ENCODE measurements at places on chromosomes 11 and 22.
A peak's percentile ranks its signal among the peaks of the same experiment; 100 is the strongest.

GRCh38 chr22:45987136-45987861, 10.3 kb upstream of the WNT7B start:
- DNase-seq: no peak

GRCh38 chr11:122556605-122557004, 98.9 kb upstream of the UBASH3B start:
- no peak for DNase-seq

GRCh38 chr11:3245071-3245470, 12.9 kb upstream of the MRGPRE start:
- DNase-seq: no peak

GRCh38 chr11:819943-820649, 1.4 kb downstream of the PNPLA2 start:
- DNase-seq: peak; percentile 98

- DNase-seq: no peak
These were observed 7.7 kb downstream of the OSBP start for GRCh38 chr11:59607703-59608454.

GRCh38 chr11:6377902-6378639, 12.2 kb upstream of the SMPD1 start:
- no peak for DNase-seq

DNA sequence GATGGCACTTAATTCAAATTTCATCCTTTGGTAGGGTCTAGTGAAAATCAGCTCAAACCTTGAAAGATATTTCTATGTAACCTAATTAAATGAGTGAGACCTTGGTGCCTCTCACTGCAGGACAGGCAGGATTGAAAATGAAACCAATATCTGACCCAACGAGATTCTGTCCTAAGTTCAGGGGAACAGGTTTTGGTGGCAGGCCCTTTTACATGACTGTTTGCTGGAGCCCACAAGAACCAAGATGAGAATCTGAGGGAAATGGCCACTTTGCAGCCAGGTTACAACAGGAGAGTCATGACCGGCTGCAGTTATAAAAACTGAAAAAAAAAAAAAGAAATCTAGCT, 130.2 kb downstream of the TRIM44 start:
- no peak for DNase-seq

GRCh38 chr11:103829596-103829995, 206.8 kb upstream of the DDI1 start:
- DNase-seq: no peak

- DNase-seq: no peak
These were observed 27.5 kb upstream of the JAM3 start for GRCh38 chr11:134041349-134041748.

DNA sequence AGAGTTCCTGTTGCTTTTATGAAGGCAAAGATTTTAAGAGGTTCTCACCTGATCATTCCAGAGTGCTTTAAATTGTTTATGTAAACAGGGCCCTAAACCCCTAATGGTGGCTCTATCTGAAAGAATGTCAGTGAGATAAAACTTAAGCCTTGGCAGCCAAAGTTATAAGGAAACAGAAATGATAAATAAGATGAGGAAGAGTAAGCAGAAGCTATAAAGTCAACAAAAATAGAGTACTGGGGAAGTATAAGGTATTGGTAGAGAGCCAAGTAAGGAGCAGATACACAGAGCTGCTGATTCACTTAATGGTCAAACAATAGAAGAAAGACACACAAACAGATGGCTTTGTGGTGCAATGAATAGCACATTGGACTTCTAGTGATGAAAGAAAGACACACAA, 37.9 kb downstream of the TMPRSS5 start:
- no peak for DNase-seq

GRCh38 chr11:63673579-63673978, 2.4 kb upstream of the ATL3 start:
- DNase-seq: no peak

DNA sequence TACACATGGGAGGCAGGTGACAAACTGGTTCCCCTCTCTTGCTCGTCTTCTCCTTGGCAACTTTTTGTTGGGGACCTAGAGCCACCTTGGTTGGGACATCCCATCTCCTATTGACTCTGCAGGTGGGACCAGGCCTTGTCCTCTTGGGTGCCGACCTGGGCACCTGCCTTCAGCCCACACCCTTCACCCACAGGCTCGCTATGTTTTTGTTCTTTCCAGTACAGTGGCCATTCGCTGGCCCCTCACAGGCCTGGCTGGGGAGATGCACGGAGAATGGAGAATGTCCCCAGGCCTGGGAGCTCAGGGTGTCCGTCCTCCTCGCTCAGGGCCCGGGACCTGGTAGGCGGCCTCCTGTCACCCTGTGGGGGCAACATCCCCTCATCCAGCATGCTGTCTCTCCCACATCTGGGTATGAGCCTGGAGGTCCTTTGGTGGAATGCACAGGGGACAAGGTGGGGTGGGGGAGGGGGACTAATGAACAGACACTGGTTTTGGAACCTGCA, 14.9 kb upstream of the OMP start:
- DNase-seq: no peak
